ENCODE measurements at places on chromosomes 12 and 14. TPM values are rescaled to one million over a fixed set of nuclear protein-coding genes. Genes with fewer than 3 reads are reported as not detected.

The SLC6A12 gene
- 0.67 TPM for polyA plus RNA-seq

The TMEM132C gene
- 0.27 TPM for polyA plus RNA-seq

The CCNT1 gene
- polyA plus RNA-seq, result 17.9 TPM

The IRF9 gene
- 7.2 TPM for polyA plus RNA-seq

All from Purkinje cell (primary cell).